ENCODE measurements at places on chromosomes 13 and 19. TPM values are rescaled to one million over a fixed set of nuclear protein-coding genes. Genes with fewer than 3 reads are reported as not detected.

DNA sequence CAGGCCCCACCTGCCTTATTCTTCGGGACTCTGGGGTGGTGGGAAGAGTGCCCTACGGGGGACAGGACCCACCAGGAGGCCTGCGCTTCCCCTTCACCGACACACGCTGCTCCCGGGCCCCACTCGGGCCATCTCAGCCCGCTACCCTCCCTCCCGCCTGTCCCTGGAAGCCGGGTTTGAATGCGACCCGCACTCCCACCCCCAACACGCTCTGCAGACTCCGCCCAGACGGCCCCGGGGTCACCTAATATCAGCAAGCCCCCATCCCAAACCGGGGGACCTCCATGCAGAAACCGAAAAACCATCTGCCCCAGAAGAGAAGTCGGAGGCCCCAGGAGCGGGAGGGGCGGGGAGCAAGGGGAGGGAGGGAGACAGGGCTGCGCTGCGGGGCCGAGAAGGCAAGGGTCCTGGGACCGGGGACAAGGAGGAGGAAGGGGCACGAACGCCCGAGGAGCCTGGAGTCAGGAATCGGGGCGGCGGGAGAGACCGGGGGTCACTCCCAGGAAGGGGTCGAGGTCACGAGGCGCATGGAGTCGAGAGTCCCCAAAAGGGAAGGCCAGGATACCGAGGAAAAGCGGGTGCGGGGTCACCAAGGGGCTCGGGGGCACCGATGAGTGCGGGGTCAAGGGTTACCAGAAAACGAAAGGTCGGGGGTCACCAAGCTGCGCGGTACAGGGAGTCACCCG lies 766 bp downstream of the SBNO2 start:
- peak; percentile 36 for DNase-seq

DNA sequence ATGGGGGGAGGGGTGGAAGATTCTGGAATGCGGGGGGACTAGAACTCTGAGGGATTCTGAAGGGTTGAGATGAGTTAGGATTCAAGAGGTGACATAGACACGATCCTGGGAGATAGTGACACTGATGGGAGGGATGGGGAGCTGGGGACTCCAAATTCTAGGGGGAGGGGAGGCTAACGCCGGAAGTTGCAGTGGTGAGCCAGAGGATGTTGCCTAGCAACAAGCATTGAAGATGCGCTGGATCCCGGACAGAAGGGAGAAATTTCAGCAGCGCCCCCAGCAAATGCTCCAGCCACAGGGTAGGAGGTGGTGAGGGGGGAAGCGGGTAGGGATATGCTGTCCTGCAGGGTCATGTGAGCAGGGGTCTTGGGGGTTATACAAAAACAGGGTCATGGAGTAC lies 6.9 kb upstream of the LTBP4 start:
- DNase-seq, result no peak

DNA sequence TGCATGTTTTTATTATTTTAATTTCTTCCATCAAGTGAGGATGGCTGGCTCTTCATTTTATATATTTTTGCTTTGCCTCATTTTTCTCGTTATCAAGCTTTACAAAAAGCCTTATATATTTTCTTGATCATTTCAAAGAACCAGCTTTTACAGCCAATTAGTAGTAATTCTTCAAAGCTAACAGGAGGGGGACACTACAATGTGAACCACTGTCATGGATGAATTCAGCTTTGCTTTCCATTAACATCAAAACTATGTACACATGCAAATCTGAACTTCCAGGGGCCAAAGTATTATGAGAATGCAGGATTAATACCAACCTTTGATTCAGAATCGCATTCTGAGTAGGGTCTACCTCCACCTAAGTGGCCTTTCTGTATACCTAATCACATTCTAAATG lies 11.1 kb downstream of the UQCRFS1 start:
- DNase-seq, result no peak

LGALS4 gene
- total RNA-seq, result 2.1 TPM

CATSPERD gene
- not detected for total RNA-seq

PEAK3 gene
- not detected for total RNA-seq

GRCh38 chr19:1453525-1454364 lies 3.8 kb downstream of the APC2 start:
- no peak for DNase-seq

VASP gene
- total RNA-seq, result 115 TPM

NLRP7 gene
- total RNA-seq, result not detected

- no peak for DNase-seq
Measured at GRCh38 chr13:70908795-70909194, 800.5 kb upstream of the KLHL1 start.

DNA sequence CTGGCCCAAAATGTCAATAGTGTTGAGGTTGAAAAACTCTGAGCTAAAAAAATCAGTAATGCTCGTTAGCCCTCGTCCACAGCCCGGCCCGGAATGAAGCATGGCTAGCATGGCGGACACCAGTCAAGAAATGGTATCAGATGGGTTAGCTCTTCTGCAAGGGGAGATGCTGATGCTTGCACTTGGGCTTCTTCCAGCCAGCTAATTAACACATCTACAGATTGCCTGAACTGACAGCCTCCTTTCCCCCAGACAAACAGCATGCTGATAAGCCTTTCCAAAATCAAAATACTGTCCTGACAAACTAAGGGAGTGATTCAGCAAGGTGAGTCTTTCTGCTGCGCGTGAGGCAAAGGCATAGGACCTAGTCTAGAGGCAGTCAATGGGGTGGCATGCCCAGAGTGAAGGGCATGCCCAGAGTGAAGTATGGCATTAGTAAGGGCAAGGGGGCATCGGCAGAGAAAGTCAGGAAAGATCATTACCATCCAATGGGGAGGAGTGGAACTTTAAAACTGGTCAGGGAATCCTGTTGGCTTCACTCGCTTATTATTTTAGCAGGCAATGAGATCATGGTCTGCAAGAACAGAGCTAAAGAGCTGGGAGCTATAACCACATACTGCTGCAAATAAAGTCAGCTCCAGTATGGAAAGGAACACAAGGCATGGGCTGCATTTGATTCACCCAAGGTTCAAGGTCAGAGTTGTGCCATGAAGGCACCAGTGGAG lies 30.2 kb upstream of the UBE2L5 start:
- DNase-seq, result no peak

ZNF667 gene
- total RNA-seq, result 0.91 TPM

SKA3 gene
- total RNA-seq, result 3.0 TPM

KLHL26 gene
- total RNA-seq, result 16.7 TPM

NALCN gene
- not detected for total RNA-seq

TEKTIP1 gene
- total RNA-seq, result 10.9 TPM

GRCh38 chr13:97058391-97058790 lies 64.1 kb upstream of the OXGR1 start:
- DNase-seq, result no peak

GRCh38 chr13:93625536-93625935 lies 398.9 kb downstream of the GPC6 start:
- DNase-seq, result no peak

GRCh38 chr13:29963089-29963488 lies 112.7 kb upstream of the UBL3 start:
- no peak for DNase-seq

DNA sequence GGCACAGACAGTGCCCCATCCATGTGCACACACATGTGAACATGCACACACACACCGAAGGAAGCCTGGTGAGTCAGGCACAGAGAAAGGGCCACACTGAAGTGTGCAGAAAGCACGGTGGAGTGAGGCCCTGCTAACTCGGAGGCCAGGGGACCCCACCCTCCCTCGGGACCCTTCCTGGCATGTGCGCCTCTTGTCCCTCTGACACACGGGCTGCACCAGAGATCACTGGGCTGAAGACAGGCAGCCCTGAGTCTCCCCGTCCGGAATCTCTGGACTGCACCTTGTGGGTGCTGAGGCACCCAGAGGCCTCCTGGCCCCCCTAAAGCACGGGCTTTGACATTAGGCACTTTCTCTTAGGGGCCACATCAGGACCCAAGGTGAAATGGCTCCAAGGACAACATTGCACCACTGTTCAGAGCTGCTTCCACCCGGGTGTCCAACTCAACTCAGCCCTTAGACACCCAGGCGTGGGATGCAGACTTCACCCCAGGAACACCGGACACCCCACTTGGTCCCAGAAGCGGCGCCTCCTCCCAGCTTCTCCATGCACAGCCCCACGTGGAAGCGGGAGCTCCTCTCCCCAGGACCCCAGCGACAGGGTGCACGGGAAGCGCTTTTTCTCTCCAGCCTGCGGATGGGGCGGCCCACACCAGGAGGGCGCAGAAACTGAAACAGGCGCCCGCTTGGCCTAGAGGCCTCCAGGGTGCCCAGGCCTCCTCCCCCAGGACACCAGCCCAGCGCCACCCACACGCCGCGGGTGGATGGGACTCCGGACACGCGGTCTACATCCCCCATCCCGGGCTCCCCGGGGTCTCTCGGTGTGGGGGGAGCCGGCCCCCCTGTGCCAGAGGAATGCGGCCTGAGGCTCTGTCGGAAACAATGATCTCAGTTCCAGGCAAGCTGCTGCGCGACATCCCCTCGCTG lies 90.2 kb downstream of the SPACA7 start:
- DNase-seq, result no peak

- DNase-seq, result no peak
Measured at GRCh38 chr13:49521224-49521623, 25.5 kb downstream of the PHF11 start.

WASF3 gene
- 0.49 TPM for total RNA-seq

Data from CD4-positive, CD25-positive, alpha-beta regulatory T cell (primary cell).